ENCODE measurements at places on chromosomes 12 and 14.

DNA sequence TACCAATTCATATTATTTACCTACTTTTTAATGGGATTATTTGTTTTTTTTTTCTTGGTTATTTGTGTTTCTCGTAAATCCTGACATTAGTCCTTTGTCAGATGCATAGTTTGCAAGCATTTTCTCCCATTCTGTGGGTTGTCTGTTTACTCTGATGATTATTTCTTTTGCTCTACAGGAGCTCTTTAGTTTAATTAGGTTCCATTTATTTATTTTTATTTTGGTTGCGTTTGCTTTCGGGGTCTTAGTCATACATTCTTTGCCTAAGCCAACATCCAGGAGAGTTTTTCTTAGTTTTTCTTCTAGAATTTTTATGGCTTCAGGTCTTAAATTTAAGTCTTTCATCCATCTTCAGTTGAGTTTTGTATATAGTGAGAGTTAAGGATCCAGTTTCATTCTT lies 289.9 kb downstream of the AKAP6 start:
- DNase-seq, result no peak

DNA sequence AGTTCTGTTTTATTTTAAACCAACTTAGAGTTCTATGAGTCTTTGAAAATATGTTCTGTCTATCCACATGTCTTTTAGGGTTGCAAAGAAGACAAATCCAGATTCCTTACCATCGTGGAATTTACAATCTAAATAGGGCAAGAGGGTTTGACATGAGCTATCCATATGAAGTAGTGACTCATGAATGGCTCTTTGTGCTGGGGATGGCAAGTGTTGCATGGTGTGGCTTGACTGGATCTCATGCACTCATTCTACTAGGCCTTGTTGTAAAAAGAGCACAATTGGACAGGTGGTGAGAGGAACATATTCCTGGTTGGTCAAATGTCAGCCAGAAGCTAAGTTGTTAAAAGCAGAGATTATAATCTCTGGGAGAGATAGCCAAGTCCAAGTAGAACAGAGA lies 509.1 kb downstream of the DIO2 start:
- DNase-seq, result no peak

- no peak for DNase-seq
Observed at GRCh38 chr12:42648061-42648460, 58.5 kb upstream of the PRICKLE1 start.

GRCh38 chr12:97756066-97756666 lies 293.6 kb downstream of the RMST start:
- no peak for DNase-seq

- no peak for DNase-seq
Observed at GRCh38 chr12:95593266-95593871, 42.1 kb upstream of the USP44 start.

DNA sequence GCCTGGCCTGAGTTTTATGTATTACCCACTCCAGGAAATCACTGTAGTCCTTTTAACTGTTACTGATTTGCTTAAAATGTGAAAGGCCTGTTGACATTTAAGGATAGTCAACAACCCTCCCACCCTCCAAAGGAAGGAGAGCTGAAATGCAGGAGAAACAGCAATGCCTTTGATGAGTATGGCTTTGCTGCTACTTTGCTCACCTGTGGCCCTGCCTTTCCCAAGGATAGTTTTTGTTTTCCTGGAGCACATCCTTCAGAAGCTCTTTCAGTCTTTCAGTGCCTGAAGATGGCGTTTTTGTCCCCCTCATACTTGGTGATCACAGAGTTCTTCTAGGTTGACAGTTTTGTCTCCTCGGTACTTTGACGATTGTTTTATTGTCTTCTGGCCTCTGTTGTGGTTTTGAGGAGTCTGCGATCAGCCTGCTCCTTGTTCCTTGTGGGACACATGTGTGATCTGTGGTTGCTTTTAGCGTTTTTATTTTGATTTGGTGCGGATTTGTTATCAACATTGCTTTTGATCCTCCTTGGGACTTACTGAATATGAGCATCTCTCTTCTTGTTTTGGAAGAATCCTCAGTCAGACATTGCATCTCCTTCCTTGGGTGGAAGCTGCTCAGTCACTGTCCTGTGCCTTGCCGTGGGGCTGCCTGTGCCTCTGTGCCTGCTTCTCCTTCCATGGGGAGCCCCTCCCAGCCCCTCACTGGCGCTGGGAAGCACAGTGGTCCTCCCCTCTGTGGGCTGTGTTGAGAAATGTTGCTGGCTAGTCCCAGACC lies 17.2 kb downstream of the PACS2 start:
- no peak for DNase-seq
